Esophagus (tissue), 2 donors: ENCODE measurements at places on chromosomes 11 and 22. TPM values are rescaled to one million over a fixed set of nuclear protein-coding genes. Genes with fewer than 3 reads are reported as not detected.

PRAME gene
- 0.01 TPM for polyA plus RNA-seq

PTH gene
- polyA plus RNA-seq: not detected

A4GALT gene
- polyA plus RNA-seq: 50.3 TPM

USP2 gene
- polyA plus RNA-seq: 2.1 TPM

GRM5 gene
- polyA plus RNA-seq: 0.02 TPM

VPS26B gene
- polyA plus RNA-seq: 13.0 TPM

ARHGEF17 gene
- polyA plus RNA-seq: 11.8 TPM
